ENCODE measurements at places on chromosomes 5 and 9.

GRCh38 chr5:132309679-132310078 is 15.5 kb downstream of the SLC22A4 start:
- DNase-seq, result no peak

- no peak for DNase-seq
Measured at GRCh38 chr9:38442473-38443096, 18.3 kb upstream of the IGFBPL1 start.

GRCh38 chr9:114681594-114682332 is at the start of gene TEX48:
Gene TEX48 (minus strand): TSS chr9:114682192. CDS start chr9:114671723, 10,469 bp downstream.
- peak; percentile 78 for DNase-seq

DNA sequence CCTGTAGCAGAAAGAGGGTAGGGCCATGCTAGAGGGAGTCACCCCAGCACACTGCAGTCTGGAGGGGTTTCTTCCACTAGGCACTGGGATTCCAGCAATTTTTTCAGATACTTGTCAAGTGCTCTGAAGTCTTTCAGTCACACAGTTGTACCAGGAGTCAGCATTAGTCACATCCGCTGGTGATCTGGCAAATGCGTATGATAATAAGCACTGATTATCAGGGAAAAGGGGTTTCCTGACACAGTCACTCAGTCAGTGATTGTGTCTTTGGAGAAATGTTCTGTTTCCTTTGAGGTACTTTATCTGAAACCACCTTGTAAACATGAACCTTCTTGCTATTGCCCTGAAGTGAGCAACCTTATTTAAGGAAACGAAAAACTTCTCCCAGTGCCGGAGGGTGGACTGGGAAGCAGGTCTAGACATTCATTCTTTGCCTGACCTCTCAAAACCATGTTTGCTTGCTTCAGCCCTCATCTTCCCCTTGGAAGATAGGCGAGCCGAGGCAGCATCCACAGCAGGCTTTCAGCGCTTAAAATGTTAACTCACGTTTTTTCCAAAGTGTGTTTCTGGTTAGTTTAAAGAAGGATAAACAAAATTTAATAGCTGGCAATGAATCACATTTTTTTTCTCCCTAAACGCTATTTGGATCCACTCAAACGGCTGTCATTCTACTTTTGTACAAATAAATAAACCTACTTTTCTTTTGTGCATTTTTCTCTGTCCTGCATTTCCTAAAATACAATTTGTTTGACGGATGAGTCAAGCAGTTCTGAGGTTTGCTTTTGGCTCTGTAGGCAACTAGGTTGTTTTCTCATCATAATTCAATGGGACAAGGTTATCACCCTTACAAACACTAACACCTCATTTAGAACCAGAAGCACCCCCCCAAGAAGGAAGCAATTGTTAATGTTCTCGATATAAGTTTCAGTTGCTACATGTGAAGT is 77.7 kb downstream of the FOXD1 start:
- DNase-seq, result no peak

GRCh38 chr9:21294904-21295538 is 10.1 kb downstream of the IFNA5 start:
- no peak for DNase-seq

Data from stimulated activated naive CD4-positive, alpha-beta T cell treated with Interleukin-2 at 50 U/mL for 16 hours (primary cell).